ENCODE measurements at places on chromosomes 7 and 10. TPM values are rescaled to one million over a fixed set of nuclear protein-coding genes. Genes with fewer than 3 reads are reported as not detected.

Gene CACNA2D1
- 18.8 TPM for total RNA-seq

Gene SLC26A4
- total RNA-seq: 0.47 TPM

Gene DDC
- total RNA-seq: not detected

Gene PUS7
- total RNA-seq: 23.0 TPM

Gene ADIRF
- total RNA-seq: 40.6 TPM

Gene OIT3
- total RNA-seq: 0.19 TPM

Gene DNAJC9
- 26.1 TPM for total RNA-seq

Gene CCAR1
- total RNA-seq: 66.8 TPM

Gene AKR1C8
- not detected for total RNA-seq

Gene PRDX3
- 148 TPM for total RNA-seq

Gene MYOF
- 369 TPM for total RNA-seq

Gene KNDC1
- not detected for total RNA-seq

Gene PAPSS2
- 63.9 TPM for total RNA-seq

Gene CASTOR2
- 21.3 TPM for total RNA-seq

Gene SCART1
- total RNA-seq: 0.44 TPM

Gene HACD1
- 17.4 TPM for total RNA-seq

Gene SUN3
- total RNA-seq: 0.64 TPM

Gene FAM237B
- total RNA-seq: not detected

Gene MCMBP
- 48.5 TPM for total RNA-seq

Gene SPRN
- 0.92 TPM for total RNA-seq

Gene NKX2-3
- total RNA-seq: not detected

Gene KDM7A
- total RNA-seq: 3.9 TPM

Gene AGMO
- total RNA-seq: not detected

Gene TMEM140
- total RNA-seq: 42.1 TPM

Gene GDF10
- total RNA-seq: not detected

Gene PRSS1
- total RNA-seq: not detected

Gene TRIM73
- 2.6 TPM for total RNA-seq

Gene BTBD16
- not detected for total RNA-seq

Gene VSIR
- 53.8 TPM for total RNA-seq

Gene NME8
- total RNA-seq: not detected

Gene EPO
- not detected for total RNA-seq

Gene EN2
- total RNA-seq: not detected

Gene GJC3
- not detected for total RNA-seq
